ENCODE measurements at places on chromosomes 4 and X. TPM values are rescaled to one million over a fixed set of nuclear protein-coding genes. Genes with fewer than 3 reads are reported as not detected.

KLB gene
- 0.06 TPM for total RNA-seq

GPR50 gene
- total RNA-seq = not detected

DMP1 gene
- not detected for total RNA-seq

HPSE gene
- 1.3 TPM for total RNA-seq

PPEF1 gene
- 1.3 TPM for total RNA-seq

MAGEC2 gene
- not detected for total RNA-seq

ZFP92 gene
- 0.60 TPM for total RNA-seq

TLR2 gene
- total RNA-seq = 1.1 TPM

PCDH19 gene
- total RNA-seq = 0.04 TPM

Data from A549 treated with ZK216348 at 1 μM for 4 hours (cell line).